ENCODE measurements at places on chromosomes 13 and 19.
A peak's percentile ranks its signal among the peaks of the same experiment; 100 is the strongest.

- DNase-seq, result no peak
Measured at GRCh38 chr13:60094385-60095088, 69.2 kb downstream of the DIAPH3 start.

DNA sequence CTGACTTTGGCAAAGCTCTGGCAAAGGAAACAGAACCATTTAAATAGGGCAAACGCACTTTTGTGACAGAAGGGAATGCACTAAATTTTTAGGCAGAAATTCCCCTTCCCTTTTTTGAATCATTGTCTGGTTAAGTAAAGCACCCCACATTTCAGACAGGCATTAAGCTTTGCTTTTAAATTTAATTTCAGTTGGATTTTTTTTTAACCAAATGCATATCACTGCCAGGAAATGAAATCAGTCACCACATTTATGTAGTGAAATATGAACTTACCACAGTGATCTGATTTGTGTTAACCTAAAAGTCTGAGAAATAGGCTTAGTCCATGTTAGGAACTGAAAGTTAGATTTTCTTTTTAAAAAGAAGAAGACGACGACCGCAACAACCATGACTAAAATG lies 10.8 kb downstream of the GPR183 start:
- no peak for DNase-seq

DNA sequence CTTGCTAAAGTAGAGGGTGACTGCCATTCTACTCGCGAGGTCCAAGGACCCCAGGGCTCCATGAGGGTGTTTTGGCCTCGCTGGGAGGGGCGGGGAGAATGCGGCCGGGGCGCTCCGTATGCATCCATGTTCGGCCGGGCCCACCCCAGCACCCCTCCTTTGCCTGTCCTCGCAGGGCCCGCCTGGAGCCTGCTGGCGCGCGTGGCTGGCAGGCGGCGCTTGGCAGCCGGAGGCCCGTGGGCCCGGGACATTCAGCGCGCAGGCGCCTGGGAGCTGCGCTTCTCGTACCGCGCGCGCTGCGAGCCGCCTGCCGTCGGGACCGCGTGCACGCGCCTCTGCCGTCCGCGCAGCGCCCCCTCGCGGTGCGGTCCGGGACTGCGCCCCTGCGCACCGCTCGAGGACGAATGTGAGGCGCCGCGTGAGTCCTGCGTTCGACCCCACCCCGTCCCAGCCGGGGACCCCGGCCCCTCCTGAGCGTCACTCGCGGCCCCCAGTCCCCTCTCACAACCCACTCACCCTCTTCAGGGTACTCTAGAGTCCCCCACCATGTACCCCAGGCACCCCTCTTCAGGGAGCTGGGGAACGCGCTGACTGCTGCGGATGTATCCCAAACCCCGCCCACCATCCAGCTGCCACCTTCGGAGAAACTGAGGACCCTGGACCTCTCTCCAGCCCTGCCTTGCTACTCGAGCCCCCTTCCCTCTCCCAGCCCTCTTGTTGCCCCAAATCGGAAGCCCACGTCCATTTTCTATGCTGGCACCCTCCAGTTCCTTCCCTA lies 4.1 kb downstream of the DLL3 start:
- DNase-seq, result no peak

- DNase-seq, result no peak
Measured at GRCh38 chr19:15196360-15197005, 4.3 kb downstream of the NOTCH3 start.

DNA sequence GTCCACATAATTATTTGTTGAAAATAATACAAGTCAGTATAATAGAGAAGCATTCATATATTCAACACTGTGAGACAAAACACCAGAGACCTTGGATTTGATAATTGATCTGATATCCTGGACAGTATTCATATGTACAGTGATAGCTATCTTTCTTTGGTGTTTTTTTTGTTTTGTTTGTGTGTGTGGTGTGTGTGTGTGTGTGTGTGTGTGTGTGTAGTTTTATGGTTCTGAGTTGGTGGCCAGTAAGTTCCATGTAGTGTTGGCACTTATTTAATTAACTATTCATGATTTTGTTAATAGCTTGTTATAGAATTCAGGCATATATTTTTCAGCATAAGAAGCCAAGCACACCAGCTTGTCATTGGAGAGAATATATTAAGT lies 1.6 kb upstream of the ANGPTL6 start:
- no peak for DNase-seq

GRCh38 chr13:33640832-33641231 lies 177.1 kb upstream of the RFC3 start:
- DNase-seq, result no peak

- peak; percentile 54 for DNase-seq
Measured at GRCh38 chr13:98978280-98978679, 416 bp upstream of the DOCK9 start.

- no peak for DNase-seq
Measured at GRCh38 chr13:80436571-80437169, 95.7 kb upstream of the SPRY2 start.

DNA sequence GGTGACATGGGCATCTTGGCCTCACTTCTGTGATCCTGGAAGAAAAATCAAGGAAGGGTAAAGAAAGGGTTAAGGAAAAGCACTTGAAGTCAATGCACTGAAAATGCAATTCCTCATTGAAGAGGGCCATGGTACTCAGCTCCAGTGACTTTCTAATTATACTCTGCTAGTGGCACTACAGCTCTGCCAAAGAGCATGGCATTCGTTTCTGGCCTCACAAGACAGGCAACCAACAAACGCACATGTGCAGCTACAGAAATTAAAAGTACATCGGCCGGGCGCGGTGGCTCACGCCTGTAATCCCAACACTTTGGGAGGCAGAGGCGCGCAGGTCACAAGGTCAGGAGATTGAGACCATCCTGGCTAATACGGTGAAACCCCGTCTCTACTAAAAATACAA lies 21.8 kb downstream of the SACS start:
- no peak for DNase-seq

DNA sequence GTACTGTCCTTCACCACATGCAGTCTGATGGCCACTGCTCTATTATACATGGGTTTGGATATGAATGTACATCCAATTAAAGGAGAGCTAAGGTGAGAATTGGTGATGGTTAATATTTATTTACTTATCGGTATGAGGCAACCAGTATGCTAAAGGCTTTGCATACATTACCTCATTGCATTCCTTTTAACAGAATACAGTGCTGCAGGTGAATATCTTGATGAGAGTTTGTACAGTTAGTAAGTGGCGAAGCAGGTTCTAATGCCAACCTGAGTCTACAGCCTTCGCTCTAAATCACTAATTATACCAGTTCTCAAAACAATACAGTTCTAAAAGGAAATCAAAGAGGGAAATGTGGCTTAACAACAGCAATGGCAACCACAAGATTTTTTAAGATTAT lies 284.1 kb downstream of the ITGBL1 start:
- no peak for DNase-seq

- DNase-seq, result no peak
Measured at GRCh38 chr13:28750187-28751045, 31.6 kb upstream of the SLC46A3 start.

- no peak for DNase-seq
Measured at GRCh38 chr13:25701304-25701703, 329.5 kb downstream of the ATP8A2 start.

GRCh38 chr13:73991884-73992283 lies 142.3 kb downstream of the KLF12 start:
- no peak for DNase-seq
